ENCODE measurements at places on chromosomes 1 and 21. TPM values are rescaled to one million over a fixed set of nuclear protein-coding genes. Genes with fewer than 3 reads are reported as not detected.
A peak's percentile ranks its signal among the peaks of the same experiment; 100 is the strongest.

Gene NTNG1
- total RNA-seq = not detected

Gene RIMS3
- 1.2 TPM for total RNA-seq

Gene CNIH3
- total RNA-seq = 3.0 TPM

Gene CD52
- 27.1 TPM for total RNA-seq

DNA sequence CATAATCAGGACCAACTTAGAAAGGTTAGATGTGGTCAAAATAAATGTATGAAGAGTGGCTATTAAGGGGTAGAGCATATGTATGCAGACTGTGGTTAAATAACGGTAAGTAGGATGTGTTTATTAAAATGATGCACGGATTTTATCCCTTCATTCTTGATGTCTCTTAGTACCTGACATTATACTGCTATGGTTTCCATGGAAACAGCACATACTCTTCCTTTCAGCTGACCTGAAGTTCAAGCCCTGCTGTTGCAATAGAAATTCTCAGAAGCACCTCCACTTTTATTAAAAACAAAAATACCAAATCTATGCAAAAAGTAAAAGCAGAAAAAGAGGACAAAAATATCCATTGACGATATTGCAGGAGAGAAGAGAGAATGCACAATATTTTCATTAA, 381.4 kb downstream of the RWDD3 start:
- no peak for DNase-seq

DNA sequence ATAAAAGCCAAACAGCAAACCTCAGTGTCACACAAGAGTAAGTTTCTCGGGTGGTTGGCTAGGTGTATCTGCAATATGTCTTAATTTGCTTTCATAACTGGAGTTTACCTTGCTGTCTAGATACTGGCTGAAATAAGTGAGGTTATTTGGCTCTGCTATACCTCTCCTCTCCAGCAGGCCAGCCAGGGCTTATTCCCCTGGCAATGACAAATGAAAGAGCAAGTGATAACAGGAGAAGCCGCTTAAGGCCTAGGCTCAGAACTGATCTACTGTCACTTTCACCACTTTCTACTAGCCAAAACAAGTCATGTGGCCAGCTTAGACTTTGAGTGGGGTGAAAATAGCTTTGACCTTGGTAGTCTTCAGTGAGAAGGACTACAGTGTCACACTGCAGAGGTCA, 4.8 kb upstream of the RPE65 start:
- DNase-seq = no peak

DNA sequence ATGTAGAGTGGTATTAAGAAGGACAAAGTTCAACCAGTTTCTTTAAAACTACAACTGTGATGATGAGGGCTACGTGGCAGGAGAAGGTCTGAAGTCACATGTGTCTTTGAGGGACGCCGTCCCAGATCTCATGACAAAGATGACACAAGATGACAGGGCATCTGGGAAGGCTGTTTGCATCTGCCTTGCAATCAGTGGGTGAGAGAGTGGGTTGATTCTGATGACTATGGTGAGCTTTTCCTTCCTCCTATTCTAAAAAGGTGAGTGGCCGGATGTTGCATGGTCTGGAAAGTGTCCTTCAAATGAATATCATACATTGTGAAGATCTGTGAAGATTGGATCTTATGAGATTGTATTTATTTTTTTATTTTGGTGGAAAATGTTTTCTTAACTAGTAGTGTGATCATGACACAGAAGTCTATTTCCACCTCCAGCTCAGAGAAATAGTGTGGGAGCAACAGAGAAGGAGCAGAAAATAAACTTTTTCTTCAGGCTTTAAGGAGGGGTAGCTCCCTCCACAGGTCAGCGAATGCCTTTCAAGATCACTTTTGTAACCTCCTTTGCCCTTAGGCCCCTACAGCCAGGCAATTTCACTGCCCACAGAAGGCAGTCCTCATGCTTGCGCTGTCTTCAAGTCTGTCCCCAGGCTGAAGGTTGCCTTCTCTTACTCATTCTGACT, 76.0 kb upstream of the ATF3 start:
- no peak for DNase-seq

DNA sequence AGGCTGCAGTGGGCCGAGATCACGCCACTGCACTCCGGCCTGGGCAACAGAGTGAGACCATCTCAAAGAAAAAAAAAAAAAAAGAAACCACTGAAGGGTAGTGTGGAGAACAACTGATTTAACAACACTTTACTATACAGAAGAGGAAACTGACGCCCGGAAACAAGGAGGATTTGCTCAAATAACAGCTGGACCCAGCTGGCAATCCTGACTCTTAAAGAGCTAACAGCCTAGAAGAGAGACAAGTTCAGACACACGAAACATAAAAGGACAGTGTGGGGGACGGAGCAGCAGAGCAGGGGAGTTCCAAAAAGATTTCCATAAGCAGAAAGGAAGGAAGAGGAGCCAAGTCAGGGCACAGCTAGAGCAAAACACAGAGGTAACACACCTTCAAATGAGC, 4.4 kb downstream of the ECHDC2 start:
- DNase-seq = no peak

DNA sequence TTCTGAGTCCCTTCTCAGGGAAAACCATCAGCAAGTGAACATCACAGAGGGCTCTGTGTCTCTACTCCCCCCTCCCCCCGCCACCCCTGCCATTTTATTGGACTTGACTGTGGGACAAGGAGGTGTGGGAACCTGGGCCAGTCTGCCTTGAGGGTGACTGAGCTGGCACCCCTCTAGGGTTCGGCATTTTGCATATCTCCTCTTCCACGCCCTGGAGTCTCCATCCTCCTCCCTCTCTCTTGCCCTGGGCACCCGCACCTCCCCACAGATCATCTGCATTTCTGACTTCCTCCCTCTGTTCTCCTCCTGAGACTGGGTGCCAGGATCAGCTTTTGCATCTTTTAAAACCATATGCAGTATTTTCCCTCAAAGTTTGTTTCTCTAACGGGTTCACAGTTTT, 107.1 kb upstream of the ERRFI1 start:
- DNase-seq = no peak

DNA sequence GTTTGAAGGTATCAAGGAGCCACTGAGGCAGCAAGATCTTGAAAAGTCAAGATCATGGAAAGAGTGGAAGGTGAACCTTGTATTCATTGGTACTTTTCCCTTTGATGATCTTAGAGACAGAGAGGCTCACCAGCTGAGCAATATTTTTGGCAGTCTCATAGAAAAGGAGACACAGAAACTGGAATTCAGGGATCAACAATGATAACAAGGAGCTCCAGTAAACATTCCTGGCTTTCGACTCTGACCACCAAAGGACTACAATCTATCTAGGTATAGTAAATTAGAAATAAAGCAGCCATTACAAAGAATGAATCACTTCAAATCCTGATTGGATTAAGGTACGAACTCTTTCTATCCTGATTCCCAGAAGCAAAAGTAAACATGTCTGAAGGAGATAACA, 615.4 kb downstream of the KIF26B start:
- no peak for DNase-seq

GRCh38 chr1:241640867-241641622, 876 bp upstream of the CHML start:
- DNase-seq = no peak

DNA sequence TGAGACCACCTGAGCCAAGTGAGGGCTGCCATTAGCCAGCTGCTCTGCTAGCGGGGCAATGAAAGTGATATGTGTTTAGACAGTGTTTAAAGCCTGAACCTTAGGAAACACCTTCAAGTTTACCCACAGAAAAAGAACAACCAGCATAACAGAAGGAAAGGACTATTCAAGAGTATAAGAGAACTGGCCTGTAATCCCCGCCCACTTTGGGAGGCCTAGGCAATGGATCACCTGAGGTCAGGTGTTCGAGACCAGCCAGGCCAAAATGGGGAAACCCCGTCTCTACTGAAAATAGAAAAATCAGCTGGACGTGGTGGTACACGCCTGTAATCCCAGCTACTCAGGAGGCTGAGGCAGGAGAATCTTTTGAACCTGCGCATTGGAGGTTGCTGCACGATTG, 149.4 kb downstream of the PCP4 start:
- no peak for DNase-seq

DNA sequence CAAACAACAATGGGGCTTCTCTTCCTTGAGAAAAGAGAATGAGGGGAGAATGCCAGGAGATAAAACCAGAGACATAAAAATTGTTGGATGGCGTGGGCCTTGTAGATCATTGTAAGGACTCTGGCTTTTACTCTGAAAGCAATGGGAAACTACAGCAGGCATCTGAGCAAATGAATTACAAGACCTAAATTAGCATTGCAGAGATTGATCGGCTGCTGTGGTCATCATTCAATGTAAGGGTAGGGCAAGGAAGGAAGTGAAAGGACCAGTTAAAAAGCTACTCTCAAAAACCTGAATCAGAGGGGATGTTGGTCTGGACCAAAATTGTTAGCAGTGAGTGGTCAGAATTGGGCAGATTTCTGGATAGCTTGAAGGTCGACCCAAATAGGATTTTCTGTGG, 21.4 kb downstream of the FMO3 start:
- no peak for DNase-seq

DNA sequence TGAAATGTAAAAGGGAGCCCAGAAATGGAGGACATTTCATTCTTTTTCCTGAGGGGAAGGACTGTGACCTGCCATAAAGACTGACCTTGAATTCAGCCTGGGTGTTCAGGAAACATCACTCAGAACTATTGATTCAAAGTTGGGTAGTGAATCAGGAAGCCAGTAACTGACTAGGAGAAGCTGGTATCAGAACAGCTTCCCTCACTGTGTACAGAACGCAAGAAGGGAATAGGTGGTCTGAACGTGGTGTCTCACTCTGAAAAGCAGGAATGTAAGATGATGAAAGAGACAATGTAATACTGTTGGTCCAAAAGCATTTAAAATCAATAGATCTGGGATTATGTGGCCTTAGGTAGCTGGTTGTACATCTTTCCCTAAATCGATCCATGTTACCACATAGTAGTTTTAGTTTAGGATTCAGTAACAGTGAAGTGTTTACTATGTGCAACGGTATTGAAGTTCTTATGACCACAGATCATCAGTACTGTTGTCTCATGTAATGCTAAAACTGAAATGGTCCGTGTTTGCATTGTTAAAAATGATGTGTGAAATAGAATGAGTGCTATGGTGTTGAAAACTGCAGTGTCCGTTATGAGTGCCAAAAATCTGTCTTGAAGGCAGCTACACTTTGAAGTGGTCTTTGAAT, 2.9 kb downstream of the RGS2 start:
- no peak for DNase-seq

DNA sequence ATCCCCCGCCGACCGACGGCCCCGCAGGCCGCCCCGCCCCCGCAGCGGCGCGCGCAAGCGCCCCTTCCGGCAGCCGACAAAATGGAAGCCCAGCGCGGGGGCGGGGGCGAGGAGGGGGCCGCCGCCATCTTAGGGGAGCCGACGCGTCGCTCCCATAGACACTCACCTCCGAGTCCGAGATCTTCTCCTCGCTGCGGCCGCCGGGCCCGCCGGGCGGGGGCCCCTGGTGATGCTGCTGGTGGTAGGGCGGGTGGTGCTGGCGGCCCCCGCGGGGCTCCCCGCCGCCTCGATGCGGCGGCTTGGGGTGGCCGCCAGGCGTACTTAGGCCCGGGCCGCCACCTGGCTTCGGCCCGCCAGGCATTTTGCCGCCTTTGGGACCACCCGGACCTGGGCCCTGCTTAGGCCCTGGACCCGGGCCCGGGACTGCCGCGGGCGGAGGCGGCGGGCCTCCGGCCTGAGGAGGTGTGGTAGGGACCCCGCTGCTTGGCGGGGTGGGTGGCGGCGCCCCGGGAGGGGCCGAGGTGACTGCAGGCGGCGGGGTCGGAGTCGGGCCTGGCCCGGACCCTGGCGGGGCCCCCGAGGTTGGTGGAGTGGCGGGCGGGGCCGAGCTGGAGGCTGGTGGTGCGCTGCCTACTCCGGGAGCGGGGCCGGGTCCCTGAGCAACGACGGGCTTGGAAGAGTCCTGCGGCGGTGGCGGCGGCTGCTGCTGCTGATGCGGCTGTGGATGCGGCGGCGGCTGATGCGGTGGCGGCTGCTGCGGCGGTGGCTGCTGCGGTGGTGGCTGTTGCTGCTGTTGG, 691 bp downstream of the SFPQ start:
- DNase-seq = peak; percentile 97

DNA sequence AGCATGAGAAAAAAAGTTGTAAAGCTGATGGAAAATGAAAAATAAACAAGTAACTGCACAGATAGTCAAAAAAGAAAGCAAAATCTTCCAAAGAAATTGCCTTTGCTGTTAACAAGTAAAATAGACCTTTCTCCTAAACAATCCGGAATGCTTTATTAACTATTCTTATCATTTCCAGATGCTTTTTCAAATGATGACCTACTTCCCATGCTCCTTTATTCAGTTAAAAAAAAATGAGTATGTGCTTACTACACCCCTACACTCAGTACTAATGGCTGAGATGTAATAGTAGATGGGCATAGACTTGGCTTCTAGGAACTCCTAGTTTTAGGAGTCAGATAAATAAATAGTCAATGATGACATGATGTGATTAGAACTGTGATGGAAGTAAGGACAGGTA, 108.5 kb downstream of the NIBAN1 start:
- DNase-seq = no peak

DNA sequence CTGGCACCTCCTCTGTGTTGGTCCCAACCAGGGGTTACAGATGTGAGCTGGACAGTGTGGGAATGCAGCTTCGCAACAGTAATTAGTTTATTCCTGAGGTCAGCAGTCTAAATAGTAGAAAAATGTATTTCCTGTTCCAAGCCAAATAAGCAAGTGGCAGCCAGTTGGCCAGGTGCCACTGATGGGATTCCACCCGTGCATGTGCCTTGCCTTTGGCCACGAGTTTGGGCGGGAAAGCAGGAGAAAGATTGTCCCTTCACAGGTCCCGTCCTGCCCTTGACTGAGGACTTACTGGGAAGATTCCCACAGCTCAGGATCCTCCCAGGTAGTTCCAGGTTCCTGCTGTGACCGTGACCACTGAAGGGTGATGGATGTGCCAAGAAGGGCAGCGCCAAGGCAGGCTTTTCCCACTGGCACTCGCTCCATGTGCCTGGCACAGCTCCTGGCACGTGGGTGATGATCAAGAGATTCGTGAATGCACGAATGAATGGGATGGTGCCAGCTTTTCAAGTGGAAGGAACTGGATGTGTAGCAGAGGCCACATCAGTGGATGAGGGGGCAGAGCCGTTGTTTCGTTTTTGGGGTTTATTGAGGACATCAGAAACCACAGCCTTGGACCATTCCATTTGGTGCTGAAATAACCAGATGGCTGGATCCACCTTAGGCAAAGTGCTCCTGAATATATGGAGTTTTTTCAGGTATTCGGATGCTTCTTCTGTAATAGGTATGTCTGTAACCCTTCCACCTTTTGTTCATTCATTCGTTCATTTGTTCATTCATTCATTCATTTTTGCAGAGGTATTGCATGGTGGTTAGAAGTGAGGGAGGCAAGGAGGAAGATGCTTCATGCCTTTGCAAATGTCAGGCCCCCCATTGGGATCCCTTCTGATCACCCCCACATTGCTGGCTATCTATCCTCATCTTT, 62.4 kb upstream of the WNT4 start:
- no peak for DNase-seq

All from mesenteric fat pad (tissue), 1 donor.